ENCODE measurements at places on chromosomes 3 and 15.

- no peak for DNase-seq
Observed at GRCh38 chr15:75357976-75358673, 10.3 kb downstream of the MAN2C1 start.

GRCh38 chr15:91412138-91412928 lies 312.3 kb downstream of the SV2B start:
- no peak for DNase-seq

- DNase-seq = no peak
Observed at GRCh38 chr15:51071578-51071977, 23.1 kb downstream of the TNFAIP8L3 start.

DNA sequence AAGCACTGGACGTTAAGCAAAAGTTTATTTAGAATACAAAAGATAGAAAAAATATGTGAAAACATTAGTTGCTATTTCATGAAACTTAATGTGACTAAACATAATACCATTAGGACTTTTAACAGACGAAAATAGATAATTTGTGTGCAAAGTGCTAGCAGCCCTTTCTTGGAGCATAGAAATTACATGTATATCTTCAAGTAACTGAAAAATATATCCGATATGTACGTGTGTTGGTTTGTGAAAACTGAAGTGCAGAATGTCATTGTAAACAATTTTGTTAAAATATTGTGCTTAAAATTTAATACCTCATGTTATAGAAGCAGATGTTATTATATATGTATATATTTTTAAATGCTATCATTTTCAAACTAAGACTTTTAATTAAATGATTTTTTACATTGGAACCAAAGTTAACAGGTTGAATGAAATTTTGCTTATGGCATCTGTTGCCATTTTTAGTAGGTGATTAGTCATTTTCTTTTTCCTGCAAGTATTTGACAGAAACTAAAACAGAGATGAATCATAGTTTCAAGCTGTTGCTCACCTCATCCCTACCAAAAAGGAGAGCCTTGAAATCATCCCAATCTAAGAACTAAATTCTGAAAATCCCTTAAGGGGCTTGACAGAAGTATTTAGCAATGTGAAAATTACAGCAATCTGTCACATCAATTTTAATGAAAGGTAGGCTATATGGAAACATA lies 334.8 kb downstream of the NAALADL2 start:
- DNase-seq = no peak

GRCh38 chr3:23292432-23292831 lies 89.3 kb downstream of the UBE2E2 start:
- no peak for DNase-seq

- DNase-seq = no peak
Observed at GRCh38 chr3:134068429-134068828, 38.7 kb upstream of the SLCO2A1 start.

GRCh38 chr3:102307442-102307841 lies 127.4 kb upstream of the ZPLD1 start:
- no peak for DNase-seq

GRCh38 chr3:133691273-133692107 lies 29.7 kb upstream of the TOPBP1 start:
- DNase-seq = no peak

DNA sequence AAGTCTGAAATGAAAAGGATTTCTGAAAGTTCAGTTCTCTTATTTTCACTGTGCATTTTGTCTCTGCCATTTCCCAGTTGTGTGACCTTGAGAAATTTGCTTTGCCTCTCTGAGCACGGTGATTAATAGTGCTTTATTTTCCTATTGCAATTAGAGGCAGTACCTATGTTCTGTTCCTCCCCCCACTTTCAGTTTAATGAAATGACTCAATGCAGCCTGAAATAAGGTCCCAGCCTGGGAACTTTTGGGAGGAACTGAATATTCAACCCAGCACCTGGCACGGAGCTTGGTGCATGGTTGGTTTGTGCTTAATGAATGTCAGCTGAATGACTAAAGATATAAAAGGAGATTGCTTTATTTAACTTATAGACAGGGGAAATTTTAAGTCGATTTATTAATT lies 352.6 kb downstream of the PDCD6IP start:
- no peak for DNase-seq

DNA sequence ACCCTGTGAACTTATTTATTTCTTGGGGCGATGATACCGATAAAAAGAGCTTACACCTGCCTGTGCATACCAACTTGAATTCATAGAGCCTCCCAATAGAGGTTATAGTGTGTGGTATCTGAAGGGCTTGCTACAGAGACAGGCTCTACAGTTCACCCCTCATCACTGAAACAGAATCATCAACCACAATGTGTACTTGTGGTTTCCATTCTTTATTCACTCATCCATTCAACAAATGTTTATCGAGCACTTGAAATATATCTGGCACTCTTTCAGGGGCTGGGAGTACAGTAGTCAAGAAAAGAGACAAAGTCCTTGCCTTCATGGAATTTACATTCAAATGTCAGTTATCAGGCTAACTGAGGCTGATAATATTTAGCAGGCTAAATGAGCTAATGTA lies 134.4 kb upstream of the SKOR1 start:
- no peak for DNase-seq

DNA sequence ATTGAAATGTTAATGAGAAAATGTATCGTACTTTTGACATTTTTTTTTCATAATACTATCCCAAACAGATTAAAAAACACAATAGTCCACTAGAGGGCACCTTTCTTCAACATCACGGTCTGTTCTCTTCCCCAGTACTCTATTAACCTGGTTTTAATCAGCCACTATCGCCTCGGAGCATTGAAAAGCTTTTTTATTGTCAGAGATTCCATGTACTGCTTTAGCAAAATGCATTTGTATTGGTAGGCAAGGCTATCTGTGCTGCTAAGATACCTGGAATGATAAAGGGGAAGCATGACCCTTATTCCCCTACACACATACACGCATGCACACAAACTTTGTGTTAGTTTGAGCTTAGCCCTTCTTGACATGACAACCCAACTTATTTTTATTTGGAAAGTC lies 160.1 kb upstream of the IL12A start:
- DNase-seq = no peak

GRCh38 chr3:172260381-172260780 lies 187.9 kb downstream of the GHSR start:
- no peak for DNase-seq

GRCh38 chr15:67564968-67565345 lies 22.5 kb downstream of the MAP2K5 start:
- DNase-seq = no peak

DNA sequence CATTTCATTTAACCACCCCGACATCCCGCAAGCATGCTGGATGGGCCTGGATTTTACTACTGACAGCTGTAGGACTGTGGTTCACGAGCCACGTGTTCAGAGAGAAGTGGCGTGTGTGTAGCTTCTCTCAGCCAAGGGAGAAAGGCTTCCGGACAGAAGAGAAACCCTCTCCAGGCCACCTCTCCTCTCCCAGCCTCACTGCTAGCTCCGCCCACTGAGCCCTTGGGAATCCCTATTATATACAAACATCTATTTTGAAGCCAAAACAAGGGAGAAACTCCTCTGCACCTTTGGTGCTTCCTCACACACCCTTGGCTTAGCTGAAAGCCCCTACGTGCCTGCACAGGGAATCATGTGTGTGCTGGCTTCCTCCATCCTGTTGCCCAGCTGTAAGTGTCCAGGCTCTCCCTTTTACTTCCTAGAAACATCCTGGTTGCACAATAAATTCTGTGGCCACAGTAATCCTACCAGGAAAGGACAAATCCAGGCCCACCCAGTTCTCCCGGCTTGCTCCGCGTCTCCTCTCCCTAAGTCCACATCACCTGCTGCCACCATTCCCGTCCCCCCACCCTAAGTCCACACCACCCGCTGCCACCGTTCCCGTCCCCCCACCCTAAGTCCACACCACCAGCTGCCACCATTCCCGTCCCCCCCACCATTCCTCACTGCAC lies 30.5 kb downstream of the PCSK6 start:
- no peak for DNase-seq

DNA sequence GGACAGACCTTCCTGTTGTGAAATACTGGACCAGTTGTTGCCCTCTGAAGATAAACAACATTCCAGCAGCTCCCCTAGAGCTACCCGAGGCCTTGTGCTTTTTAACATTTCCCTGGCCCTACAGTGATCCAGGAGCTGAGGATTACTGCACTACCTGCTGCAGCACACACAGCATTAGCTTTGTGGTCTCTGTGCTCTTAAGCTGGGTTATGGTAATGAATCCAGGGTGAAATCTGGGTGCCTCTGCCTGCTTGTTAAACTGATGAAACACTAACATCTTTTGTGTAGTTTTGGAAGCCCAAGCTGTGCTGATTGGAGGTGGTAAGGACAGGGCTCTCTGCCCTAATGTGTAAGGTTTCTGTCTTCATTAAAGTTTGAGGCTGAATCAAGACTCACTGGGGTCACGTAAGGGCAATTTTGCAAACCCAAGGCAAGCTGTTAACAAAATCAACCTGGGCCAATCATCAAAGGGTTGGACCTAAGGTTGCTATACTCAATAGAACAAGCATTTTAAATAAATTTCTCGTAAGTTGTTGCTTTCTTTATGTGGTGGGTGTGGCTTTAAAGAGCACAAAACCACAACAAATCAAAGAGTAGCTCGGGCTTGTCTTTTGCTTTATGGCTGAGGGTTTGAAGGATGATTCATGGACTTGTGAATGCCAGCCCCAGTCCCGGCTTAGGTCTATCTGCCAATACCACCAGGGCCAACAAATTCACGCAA lies 183.9 kb downstream of the TPRG1 start:
- DNase-seq = peak; percentile 40

- peak; percentile 68 for DNase-seq
Observed at GRCh38 chr3:18445401-18446148, 20.4 kb upstream of the SATB1 start.

DNA sequence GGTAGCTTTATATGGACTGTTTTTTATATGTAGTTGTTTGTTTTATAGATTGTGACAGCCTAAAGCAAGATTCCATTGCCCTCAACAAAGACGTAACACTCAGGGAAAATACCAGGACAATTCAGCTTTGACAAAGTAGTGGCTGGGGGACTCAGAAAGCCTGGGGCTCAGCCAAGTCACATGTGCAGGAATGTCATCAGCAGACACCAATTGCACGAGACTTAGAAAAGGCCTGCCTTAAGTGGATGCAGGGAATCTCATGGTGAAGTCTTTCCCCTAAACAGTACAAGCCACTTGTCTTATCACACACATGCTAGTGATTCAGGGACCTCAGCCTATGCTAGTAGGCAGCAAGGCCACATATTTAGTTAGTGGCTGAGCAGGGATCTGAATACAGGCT lies 381.8 kb upstream of the THBS1 start:
- no peak for DNase-seq

GRCh38 chr3:39506863-39507262 lies 39.4 kb downstream of the MOBP start:
- no peak for DNase-seq

DNA sequence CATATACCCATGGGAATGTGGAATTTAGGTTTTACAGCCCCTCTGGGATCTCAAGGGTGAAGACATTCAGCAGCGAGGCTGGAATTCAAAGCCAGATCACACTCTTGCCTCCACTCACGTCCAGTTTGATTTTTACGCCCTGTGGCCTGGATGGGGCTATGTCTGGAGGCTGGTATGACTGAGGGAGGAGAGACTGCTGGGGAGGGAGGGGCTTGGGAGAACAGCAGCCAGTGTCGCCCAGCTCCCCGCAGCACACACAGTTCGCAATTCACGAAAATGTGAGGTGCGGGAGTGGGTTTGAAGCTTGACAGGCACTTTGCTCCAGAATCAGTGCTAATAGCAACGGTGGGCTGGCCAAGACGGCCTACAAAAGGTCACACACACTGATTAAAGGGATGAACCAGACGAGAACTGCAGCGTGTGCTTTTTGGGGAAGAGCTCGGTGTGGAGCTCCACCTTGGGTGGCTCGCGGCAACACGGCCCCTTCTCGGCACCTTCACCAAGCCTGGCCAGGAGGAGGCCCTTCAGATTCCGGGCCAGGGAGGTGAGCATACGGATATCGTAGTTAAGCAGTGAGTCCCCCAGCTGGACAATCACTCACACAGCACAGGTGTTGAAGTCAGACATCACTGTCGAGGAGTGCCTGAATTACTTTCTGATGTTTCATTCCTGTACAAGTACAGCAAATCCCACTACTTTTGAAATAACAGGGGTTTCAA lies 16.4 kb downstream of the EHD4 start:
- no peak for DNase-seq

DNA sequence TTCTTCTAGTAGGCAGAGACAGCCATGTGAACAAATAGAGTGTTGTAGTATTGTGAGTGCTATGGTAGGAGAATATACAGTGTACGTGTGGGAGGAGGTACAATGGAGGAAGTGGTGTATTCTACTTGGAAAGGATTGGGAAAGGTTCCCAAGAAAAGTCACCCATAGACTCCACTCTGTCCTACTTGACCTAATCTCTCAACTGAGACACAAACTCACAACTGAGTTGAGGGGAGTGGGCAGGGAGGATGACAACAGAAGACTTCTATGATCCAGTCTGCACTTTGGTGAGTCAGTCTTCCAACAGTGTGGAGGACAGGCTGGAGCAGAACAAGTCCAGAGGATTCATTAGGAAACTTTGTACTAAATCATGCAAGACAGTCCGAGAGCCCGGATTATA lies 28.8 kb upstream of the AQP9 start:
- DNase-seq = no peak

- DNase-seq = no peak
Observed at GRCh38 chr3:176814285-176814684, 383.0 kb downstream of the TBL1XR1 start.

DNA sequence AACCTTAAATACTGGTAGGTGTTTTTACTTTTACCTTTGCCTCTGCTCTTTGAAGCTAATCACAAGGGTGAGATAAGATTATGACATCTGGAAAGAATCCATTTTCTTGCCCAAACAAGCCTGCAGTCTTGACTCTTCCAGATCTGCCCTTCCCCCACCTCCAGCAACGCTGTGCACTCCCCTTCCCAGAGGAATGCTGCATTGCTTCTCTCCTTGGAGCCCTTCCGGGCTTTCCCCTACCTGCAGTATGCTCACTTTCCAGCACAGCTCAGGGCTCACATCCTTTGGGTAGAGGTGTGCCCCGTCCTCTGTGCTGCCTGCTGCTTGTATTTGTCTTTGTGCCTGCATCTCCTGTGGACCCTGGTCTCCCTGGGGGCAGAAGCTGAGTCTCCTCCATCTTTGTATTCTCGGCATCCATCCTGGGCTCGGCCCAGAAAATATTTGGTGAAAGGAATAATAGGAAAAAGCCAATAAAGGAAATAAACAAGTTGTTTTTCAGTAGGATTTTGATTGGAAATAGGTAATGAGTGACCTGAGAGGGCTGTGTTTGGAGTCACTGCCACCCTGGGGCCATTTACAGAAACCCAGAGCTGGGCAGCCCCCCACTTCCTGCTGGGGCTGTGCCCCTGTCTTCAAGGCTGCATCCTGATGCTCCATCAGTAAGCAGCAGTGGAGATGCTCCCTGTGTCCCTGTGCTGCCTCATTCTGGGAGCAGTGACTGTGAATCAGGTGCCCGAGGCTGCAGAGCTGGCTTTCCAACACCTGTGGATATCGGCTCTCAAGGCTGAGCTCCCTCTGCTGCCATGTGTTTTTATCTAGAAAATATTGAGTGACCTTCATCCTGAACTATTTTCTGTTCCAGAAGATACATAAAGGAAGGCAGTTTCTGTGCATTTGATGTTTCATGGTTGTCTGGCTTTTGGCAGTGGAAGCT lies 117.5 kb downstream of the EEFSEC start:
- no peak for DNase-seq

Data from activated CD4-positive, alpha-beta T cell treated with anti-CD3 and anti-CD28 coated beads, Interleukin-2, amount 50 U/mL, for 4 hours (primary cell).